NCI-H524 (cell line): ENCODE measurements at places on chromosomes 4 and X.
A peak's percentile ranks its signal among the peaks of the same experiment; 100 is the strongest.

- no peak for DNase-seq
These were observed 66.5 kb downstream of the DMP1 start for GRCh38 chr4:87716371-87717265.

GRCh38 chr4:85909851-85910250 lies 434.9 kb downstream of the ARHGAP24 start:
- DNase-seq, result no peak

DNA sequence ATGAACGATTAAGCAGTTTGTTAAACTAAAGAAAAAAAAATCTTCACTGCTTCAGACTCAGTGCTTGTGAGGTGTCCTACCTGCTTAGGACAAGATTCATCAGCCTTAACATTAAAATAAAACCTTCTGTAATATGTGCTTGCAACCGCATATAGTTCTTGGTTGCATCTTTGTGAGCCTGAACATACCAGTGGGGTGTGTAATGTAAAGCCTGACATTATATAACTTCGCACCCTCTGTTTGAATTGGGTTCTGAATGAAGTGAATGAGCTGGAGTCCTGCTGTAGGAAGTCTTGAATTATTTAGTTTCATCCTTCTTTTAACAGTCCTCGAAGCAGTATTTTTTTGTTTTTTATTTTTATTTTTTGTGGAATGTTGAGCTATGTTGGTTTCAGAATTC lies 3.1 kb downstream of the KDM6A start:
- DNase-seq, result peak; percentile 8

DNA sequence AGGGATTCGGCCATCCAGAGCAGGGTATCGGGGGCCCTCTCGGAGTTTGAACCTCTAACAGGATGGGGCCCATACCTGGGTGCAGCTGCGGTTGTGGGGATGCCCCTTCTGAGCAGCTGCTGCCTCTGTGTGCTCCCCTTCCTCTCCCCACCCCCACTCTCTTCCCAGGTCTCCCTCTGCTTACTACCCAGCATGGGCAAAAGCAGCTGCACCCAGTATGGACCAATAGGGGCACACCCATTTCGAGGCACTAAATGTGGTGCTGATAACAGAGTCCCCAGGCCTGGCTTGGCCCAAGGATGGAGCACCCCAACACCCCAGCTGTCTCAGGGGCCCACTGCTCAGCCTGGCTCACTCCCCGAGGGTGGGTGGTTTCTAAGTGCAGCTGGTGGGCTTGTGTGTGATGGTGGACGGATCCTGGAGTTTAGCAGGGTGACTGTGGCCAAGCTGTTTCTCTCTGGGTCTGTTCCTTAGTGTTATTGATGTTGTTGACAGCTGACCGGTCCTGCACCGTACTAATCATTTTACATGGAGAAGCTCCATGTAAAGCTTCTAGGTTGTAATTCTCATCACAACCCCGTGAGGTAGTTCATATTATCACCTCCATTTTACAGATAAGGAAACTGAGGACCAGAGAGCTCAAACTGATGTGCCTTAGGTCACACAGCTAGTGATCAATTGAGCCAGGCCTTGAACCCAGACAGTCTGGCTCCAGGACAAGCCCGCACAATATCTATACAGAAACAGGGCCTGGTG lies 13.1 kb upstream of the KIAA0232 start:
- DNase-seq, result no peak

DNA sequence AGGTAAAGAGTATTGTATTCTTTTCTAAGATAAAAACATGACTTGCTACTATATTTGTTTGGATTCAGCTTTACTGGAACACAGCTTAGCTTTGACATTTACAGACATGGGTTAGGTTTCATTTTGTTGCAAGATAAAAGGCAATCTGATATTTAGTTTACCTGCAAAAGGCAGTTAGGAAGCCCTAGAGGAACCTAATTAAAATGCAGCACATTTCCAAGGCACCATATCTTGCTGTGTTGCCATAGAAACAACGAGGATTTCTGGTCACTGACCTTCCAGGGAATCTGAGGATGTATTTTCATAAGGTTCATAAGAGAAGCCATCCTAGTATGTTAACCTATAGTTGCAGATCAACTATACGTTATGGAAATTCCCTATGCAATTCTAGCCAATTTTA lies 116.0 kb downstream of the SNCA start:
- DNase-seq, result no peak
